Activated CD4-positive, alpha-beta T cell treated with anti-CD3 and anti-CD28 coated beads for 4 hours (primary cell): ENCODE measurements at places on chromosomes 12 and 14.
A peak's percentile ranks its signal among the peaks of the same experiment; 100 is the strongest.

- DNase-seq, result no peak
Observed at GRCh38 chr14:102537981-102538601, 28.5 kb upstream of the ANKRD9 start.

DNA sequence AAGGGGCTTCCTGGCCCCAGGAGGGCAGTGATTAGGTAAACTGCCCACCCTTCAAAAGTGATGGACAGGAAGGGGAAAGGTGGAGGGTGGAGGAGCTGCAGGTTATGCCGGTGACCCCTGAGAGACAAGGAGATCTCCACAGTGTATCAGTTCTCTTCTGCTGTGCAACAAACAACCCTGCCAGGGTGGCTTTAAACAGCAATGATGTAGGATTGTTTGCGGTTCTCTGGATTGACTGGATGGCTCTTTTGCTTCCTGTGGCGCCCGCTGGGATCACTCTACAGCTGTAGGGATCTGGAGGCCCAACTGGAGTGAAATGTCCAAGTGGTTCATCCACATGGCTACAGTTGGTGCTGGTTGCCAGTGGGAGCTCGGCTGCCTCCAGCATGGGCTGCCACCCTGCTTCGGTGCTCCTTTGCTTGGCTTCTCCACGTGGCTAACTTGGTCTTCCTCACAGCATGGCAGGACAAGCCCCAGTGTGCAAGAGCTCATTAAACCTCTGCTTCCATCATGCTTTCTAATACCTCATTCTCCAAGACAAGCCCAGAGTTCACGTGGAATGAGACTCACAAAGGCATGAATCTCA is 8.6 kb upstream of the ANKRD9 start:
- no peak for DNase-seq

GRCh38 chr12:122389677-122390076 is 32.8 kb downstream of the CLIP1 start:
- DNase-seq, result no peak

- DNase-seq, result no peak
Observed at GRCh38 chr14:64515053-64515452, 10.5 kb downstream of the ZBTB1 start.

DNA sequence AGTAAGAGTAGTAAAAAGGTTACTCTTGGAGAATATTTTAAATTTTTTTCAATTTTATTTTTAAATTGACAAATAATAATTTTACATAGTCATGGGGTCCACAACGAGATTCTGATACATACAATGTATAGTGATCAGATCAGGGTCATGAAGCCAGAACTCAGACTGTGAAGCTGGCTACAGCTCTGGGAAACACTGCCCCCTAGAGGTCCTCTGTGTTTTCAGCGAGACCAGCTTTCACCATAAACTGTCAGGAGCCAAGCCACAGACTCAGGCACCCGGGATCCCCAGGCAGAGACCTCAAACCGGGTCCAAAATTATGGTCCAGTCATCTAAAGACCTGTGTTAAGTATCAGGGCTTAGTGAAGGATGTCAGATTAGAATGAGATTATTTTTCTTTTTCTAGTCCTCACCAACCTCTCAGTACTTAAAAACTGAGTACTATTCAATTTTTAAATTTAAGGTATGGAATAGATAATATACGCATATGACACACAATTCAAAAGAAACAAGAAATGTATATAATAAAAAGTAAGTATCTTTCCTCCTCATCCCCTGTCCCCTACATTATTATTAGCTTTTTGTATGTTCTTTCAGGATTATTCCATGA is 397.1 kb downstream of the MDGA2 start:
- no peak for DNase-seq

GRCh38 chr12:110579535-110580253 is 3.4 kb downstream of the PPTC7 start:
- no peak for DNase-seq

DNA sequence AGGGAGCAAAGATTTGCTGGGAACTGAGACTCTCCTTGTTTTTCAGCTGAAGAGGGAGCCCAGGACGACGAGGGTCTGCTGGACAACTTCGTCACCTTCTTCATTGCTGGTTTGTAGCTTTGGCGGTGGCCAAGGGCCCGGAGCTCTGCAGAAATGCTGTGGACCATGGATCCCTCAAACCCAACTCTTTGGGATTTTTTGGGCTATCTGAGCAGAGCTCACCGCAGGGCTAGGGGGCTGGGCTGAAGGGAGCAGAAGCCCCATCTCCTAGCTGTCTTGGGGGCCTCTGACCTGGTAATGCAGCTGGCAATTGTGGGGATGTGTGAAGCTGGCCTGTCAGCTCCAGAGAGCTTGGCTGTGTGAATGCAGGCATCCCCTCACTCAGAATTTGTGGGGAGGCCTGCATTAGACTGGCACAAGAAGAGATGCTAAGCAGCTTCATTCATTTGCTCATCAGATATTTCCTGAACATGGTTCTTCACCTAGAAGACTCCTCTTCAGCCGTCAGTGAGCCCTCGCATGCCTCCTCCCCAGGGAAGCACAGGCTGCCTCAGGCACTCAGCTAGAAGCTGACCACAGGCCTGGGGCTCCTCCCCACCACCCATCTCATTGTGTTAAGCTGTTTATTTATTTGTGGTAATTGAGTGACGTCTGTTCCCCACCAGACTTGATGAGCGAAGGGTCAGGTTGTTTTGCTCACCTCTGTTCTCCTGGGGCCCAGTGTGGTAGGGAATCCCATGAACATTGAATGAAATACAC is 32.2 kb downstream of the CYP46A1 start:
- no peak for DNase-seq

DNA sequence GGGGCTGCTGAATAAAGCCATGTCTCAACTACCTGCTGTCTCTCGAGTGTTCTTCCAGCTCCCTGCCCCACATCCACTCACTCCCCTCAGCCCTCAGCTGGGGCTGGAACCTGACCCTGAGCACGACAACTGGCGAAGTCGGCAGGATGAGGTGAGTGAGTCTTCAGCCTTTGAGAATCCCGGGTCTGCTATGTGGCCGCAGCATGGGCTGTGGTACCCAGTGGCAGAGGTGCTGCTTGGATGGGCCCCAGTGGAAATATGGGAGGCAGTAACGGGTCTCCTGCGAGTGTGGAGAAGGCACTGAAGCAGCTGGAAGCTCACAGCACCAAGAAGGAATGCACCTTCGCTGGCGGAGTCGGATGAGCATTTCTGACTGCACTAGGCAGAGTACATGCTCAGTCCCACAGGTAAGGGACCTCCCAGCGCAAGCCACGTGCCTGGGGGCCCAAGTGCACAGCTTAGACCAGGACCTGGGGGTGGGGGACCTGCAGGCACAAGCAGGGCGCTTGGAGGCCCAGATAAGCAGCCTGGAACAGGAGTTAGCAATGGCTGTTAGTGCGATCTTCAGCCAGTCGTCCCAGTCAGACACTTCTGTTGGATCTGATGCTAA is 95.5 kb upstream of the TMPO start:
- no peak for DNase-seq

DNA sequence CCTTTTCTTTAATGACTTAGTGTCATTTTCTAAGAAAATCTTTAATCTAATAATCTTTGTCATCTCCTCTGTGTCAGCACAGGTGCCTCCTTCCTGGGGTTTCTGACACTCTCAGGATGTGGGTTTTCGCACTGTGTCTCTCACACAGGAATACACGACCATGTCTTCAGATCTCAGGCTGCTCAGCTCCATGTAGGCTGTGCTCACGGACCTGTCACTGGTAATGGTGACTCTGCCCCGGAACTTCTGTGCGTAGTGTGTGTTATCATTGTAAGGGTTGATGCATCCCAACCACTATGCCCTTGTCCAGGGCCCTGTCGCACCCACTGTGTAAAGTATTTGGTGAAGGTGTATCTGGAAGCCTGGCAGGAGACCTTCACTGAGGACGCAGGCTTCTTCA is 647.8 kb downstream of the TMEM121 start:
- DNase-seq, result peak; percentile 44

GRCh38 chr12:120013659-120014380 is 24.8 kb downstream of the BICDL1 start:
- DNase-seq, result peak; percentile 68

DNA sequence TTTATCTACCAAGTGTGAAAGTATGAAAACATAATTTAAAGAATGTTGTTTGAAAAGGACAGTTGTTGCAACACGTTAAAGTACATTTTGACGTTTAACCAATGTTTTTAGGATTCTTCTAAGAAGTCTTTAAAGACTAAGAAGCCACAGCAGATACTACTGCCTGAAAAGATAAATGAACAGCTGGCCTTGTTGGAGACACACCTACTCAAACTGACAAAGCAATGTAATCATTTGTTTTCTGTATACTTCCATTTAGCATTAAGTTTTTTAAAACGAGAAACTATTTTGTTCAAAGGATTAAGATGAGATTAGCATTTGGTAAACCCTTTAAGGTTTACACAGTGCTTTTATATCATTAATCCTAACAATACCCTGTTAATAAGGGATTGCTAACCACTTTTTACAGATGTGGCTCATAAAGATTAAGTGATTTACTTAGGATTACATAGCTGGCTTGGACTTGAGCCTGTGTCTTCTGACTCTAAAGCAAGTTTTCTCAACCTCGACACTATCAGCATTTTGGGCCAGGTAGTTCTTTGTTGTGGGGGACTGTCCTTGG is 134.4 kb downstream of the CFAP54 start:
- DNase-seq, result no peak

DNA sequence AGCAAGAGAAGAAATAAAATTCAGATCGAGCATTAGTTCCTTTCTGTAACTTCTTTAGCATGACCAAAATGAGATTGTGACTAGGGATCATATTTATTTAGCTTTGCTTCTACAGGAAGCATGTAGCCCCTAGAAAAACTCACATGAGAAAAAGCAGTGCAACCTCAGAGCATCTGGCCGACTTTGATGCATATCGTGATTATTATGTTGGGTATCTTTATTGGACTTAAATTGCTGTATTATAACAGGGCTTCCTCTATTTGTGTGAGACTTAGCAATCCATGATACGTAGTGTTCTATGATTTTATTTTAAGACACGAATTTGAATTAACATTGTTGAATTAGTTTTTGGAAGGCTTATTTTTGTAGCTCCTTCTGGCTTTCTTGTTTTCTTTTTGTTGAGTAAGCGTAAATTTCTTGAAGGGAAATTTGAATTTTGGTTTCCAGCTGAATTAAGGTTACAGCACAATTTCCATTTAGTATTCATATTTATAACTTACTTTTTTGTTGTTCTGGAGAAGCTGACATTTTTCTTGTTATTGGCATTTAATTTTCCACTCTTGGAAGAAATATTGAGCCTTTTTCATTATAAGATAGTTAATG is 33.9 kb downstream of the WASHC4 start:
- no peak for DNase-seq

DNA sequence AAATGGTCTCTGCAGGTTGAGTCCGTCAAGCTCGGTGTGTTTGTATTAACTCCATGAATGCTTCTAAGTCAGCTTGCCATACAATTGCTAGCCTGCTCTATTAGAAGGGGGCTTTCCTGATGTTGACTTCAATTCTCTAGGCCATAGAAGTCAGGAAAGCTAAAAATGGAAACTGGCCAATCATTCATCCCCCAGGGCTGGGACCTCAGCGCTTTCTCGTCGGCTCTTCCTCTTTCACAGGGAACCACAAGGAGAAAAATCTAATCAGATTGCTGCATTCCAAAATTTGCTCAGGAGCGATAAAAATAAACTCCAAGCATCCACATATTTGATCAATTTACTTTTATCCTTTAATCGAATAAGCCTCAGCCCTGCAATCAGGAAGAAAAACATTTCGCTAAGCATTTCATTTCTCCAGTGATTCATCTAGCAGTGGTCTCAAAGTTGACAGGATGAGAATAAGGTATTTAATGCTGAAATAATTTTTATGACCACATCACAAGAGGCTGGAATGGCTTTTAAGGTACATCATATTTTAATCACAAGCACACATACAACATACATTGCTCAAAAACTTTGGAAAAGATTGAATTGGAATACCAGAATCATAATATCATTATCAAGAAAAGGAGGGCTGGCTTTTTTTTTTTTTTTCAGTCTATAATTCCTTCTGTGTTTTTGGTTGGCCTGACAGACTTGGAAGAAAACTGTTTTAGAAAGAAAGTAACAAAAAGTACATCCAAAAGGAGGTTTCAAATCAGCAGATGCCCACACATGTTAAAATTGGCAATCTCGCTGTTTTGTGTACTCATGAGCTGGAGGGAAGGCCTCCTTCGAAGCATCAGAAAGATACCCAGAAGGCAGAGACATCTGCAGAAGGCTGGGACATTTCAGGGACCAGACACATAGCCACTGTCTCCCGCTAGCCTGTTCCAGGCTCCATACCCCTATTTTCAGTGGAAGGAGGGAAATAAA is 316.3 kb downstream of the NUAK1 start:
- no peak for DNase-seq

- DNase-seq, result no peak
Observed at GRCh38 chr14:94145902-94146527, 16.6 kb upstream of the IFI27L2 start.

- DNase-seq, result no peak
Observed at GRCh38 chr12:25822281-25822680, 136.2 kb upstream of the RASSF8 start.

DNA sequence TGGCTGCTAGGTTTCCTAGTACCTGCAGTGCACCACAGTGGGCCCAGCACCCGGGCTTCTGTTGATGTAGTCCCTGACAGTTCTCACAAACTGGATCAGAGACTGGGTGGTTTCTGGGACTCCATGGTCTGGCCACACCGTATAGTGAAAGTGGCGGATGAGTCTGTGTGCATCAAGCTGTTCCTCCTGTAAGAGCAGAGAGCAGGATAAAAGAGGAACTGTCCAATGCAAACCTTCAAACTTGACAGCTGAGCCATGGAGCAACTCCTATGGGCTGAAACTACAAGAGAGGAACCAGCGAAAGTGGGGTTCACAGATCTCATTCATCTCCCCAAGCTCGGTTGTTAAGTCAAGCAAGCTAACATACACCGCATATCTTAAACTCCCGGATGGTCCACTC is 102.8 kb downstream of the PTPRB start:
- no peak for DNase-seq

DNA sequence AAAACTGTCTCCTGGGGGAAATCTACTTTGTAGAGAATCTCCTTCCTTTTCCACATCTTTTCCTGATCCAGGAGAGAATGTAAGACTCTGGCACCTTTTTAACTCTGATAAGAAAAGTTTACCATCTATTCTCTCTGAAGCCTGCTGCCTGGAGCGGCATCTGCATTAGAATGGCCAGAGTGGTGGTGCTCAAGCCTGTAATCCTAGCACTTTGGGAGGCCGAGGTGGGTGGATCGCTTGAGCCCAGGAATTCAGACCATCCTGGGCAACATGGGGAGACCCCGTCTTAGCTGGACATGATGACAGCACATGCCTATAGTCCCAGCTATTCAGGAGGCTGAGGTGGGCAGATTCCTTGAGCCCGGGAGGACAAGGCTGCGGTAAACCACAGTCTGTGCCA is 1.4 kb upstream of the CHFR start:
- no peak for DNase-seq
